Substantia nigra (tissue), 51 donors: ENCODE measurements at places on chromosomes 12 and 14.
A peak's percentile ranks its signal among the peaks of the same experiment; 100 is the strongest.

GRCh38 chr12:27821259-27821973, 41.4 kb upstream of the MANSC4 start:
- peak; percentile 9 for DNase-seq

DNA sequence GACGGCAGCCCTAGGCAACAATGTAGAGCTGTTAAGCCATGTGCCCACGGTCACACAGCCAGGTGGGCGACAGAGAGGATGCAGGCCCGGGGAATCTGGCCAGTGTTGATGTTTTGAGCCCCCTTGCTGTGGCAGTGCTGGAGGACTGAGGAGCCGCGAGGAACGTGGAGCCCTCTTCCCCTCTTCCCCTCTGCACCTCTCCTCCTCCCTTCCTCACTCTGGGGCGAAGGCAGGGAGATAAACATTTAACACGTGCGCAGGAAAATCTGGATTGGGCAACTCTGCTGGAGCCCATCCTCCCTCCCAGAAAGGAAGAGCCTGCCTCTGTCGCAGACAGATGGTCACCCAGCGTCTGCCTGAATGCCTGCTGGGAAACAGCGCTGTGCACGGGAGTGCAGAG, 376.8 kb downstream of the FUT8 start:
- DNase-seq = no peak

DNA sequence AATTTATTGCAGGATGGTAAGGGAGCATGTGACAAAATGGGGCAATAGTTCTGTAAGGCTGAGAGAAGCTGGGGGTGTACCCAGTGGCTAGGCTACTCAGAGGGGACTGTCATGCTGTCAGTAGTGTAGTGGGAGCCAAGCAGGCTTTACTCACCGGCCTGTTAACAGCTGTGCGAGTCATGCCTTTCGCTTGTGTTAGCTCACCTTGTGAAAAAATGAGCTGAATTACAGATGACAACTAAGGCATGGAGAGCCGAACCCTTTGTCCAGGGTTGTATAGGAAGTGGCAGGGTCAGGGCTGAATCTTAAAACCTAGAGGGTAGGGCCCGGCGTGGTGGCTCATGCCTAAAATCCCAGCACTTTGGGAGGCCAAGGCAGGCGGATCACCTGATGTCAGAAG, 37.9 kb downstream of the SH2B3 start:
- DNase-seq = no peak

- DNase-seq = no peak
These were observed 28.1 kb downstream of the TCHP start for GRCh38 chr12:109928058-109928656.

GRCh38 chr12:54590978-54591591, 2.6 kb upstream of the PPP1R1A start:
- DNase-seq = no peak

- no peak for DNase-seq
These were observed 67.4 kb upstream of the STXBP6 start for GRCh38 chr14:25117342-25117741.

DNA sequence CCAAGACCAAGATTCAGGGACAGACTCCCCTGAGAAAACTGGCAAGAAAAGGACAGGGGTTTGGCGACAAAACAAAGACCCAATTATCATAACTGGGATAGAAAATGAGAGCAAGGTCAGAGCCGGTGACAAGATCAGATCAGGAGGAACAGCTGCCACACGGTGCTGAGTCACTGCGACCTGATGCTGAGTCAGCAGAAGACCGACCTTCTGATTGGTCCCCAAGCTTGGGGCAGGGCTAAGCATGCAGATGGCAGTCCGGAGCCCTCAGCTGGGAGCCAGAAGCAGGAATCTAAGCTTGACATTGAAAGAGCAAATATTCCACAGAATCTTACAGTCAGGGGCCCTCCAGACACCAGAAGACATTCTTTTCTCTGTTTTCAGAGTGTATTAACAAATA, 19.1 kb upstream of the ARMH4 start:
- DNase-seq = peak; percentile 34

DNA sequence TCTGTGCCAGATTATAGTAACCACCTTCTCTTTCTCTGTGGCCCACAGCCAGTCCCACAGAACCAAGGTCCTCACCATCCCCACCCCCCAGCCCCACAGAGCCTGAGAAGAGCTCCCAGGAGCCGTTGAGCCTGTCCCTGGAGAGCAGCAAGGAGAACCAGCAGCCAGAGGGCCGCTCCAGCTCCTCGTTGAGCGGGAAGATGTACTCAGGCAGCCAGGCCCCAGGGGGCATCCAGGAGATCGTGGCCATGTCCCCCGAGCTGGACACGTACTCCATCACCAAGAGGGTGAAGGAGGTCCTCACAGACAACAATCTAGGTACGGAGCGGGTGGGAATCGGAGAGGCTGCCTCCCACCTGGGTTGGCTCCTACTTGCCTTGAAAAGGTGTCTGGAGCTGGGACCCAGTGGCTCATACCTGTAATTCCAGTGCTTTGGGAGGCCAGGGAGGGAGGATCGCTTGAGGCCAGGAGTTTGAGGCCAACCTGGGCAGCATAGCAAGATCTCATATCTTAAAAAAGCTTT, 34.4 kb downstream of the PHETA1 start:
- no peak for DNase-seq

DNA sequence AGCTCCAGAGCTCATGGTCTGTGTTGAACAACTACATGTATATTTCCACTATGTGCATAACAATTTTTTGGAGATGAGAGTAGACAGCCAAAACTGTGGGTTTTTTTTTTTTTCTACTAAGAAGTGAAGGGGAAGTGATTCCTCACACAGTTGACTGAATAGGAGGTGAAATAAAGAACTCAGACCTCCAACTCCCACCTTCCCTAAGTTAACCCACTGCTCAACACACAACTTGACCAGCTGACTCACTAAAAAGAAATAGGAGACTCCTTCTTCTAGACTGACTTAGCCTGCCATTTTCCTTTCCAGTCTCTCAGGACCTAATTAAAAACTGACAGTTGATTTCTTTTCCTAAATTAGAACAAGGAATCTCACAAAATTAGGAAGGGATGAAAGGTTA, 1.7 kb downstream of the M6PR start:
- DNase-seq = no peak

DNA sequence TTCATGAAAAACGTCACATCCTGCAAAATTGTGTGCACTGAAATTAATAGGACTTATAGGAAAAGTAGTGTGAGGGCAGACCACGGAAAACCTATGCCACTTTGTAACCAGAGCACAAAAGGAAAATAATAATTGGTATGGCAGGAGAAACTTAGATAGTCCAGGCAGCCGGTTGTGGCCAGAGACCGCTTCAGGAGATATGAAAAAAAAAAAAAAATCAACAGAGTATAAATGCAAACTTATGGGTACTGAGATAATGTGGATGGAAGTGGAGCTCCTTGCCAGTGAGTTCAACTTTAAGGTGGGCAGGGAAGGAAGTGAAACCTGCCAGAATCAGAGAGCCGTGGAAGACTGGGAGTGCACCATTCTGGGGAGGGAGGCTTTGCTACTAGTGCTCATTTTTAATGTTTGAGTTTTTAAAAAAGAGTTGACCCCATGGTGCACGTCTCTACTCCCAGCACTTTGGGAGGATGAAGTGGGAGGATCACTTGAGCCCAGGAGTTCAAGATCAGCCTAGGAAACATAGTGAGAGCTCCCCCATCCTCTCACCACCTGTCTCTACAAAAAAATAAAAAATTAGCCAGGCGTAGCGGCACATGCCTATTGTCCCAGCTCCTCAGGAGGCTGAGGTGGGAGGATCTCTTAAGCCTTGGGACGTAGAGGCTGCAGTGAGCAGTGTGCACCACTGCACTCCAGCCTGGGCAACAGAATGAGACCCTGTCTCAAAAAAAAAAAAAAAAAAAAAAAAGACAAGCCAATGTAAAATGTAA, 34.3 kb upstream of the METAP2 start:
- DNase-seq = no peak

- peak; percentile 36 for DNase-seq
These were observed 12.5 kb upstream of the FOXN3 start for GRCh38 chr14:89429199-89430181.

DNA sequence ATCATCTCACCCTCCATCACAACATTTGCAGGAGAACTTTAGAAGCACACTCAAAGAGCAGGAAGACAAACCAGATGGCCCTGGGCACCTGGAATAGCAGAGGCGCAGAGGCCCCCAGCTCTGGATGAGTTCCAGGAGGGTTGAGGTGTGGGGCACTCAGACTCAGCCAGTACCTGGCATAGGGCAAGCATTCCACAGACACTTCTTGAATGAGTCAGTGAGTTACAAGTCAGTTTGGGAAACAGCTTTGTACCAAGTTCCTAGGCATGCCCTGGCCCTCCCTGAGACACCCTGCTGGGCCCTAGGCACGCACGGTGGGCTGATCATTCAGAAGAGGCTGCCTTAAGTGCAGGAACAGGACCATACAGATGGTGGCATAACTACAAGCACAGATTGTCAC, 54.3 kb downstream of the MAP3K9 start:
- no peak for DNase-seq

DNA sequence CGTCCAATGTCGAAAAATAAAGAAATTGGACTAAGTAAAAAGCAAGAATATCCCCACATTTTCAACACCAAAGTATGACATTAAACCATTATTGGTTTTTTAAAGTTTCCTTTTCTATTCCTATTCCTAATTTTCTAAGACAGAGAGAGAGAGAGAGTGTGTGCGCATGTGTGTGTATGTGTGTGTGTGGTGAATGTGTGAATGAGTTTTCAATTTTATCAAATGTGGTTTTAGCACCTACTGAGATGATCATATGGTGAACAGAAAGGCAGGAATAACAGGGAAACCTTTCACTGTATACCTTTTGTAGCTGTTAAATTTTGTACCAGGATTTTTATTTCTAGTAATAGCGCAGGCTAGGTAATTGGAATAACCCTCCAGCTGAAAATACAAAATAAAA, 80.4 kb upstream of the RAP1B start:
- DNase-seq = no peak

DNA sequence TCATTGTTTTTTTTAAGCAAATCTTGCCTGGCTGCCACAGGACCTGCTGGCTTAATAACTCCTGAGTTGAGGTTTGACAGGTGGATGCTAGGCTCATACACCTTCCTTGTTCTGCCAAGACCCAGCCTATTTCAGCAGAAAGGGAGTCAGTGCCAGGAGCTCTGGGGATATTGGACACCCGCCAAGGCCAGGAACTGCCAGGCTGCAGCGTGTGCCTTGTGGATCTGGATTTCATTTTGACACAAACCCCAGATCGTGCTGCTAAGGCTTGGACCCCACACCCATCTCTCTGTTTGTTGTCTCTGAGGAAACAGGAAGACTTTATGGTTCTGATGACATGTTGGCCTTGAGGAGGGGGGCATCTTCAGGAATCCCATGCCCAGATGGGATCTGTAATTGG, 44.4 kb upstream of the PRIMA1 start:
- DNase-seq = peak; percentile 5

- no peak for DNase-seq
These were observed 25.8 kb downstream of the OR4N5 start for GRCh38 chr14:20164462-20164861.

- DNase-seq = no peak
These were observed 75.4 kb downstream of the DUSP6 start for GRCh38 chr12:89276860-89277259.

DNA sequence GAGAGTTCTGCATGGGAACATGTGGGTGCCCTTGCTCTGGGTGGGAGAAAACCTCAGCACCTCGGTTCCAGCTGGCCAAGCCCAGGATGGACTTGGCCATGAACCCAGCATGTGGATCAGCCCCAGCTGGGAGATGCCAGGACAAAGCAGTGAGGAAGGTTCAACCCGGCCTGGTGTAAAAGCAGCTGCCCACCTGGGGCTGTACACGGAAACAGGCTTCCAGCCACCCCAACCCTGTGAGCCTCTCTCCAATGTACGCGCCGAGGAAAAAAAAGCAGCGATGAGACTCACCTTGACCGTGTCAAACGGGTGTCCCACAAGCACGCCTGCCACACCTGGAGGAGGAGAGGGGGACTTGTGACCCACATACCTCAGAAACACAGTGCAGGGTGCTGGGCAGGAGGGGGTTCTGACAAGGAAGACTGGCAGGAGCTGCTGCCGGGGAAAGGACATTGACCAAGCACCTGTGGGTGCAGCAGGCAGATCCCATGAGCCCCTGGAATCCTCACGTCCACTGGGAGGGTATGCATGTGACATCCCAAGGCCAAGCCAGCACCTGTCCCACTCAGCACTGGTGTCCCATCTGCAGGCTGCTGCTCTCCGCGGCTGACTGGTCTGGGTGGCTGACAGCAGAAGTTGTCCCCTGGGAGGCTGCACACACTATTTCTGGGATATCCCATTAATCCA, 7.5 kb downstream of the SLC25A29 start:
- no peak for DNase-seq

DNA sequence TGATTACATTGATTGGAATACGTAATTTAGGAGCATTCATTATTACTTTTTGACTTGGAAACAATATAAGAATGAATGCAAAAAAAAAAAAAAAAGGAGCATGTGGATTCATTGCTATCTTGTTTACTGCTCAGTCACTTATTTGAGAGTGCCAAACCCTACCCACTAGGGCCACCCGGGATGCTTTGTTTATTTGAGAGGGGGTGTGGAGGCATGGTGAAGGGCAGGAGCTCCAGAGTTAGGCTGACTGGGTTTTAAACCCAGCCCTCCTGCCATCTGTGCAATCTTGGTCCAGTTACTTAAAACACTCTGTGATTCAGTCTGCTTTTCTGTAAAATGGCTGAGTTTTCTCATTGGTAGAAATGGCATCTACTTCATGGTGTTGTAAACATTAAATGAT, 195.2 kb downstream of the RAD51B start:
- no peak for DNase-seq

GRCh38 chr12:46926526-46926925, 100.7 kb upstream of the SLC38A4 start:
- DNase-seq = no peak

- DNase-seq = no peak
These were observed 234.9 kb downstream of the KTN1 start for GRCh38 chr14:55814873-55815272.

- peak; percentile 72 for DNase-seq
These were observed 9.1 kb upstream of the TDG start for GRCh38 chr12:103956509-103957027.

- no peak for DNase-seq
These were observed 131.9 kb downstream of the HMGA2 start for GRCh38 chr12:65956056-65956738.

- DNase-seq = no peak
These were observed 1.9 kb downstream of the RTL1 start for GRCh38 chr14:100901391-100902183.

DNA sequence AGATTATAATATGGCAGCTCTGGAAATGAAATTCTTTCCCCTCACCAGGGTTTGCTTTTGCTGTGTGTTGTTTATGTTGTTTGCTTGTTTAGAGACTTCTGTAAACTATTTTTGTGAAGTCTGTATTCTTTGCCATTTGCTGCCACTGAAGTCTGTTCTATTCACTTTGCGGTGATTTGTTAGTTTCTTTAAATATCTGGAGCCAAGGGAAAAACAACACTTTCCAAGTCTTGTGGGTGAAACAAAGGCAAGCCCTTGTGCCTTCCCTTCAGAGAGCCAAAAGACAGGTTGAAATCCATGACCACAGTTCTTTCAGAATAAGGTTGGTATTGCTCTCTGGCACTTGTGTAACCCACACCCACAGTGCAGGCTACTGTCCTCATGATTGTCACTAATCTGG, 59.5 kb upstream of the RNU6-7 start:
- DNase-seq = no peak
